Right forelimb (tissue), 1 donor: ENCODE measurements at places on chromosomes 5 and 9.

GRCh38 chr9:33471361-33471760 lies 2.4 kb downstream of the NOL6 start:
- no peak for DNase-seq

- DNase-seq: no peak
Measured at GRCh38 chr9:32010322-32010721, 374.1 kb upstream of the ACO1 start.

DNA sequence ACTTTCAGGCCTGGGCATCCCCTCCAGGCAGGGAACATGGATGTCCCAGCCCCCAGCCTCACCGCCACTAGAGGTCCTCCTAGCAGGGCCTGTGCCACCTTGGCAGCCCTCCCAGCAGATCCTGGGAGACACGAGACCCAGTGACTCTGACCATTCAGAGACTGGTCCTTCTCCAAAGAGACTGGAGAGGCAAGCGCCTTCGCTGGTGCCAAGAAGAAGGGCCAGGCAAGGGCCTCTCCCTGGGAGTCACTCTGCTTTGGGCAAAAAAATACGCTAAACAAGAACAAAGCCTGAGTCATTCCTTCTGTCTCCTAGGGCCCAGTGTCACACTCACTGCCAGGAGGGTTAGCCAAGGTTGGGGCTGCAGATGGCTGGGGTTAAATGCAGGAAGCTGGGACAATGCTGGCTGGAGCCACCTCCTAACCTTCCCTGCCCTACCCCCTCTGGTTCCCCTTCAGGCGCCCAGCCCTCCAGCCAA lies 35.3 kb upstream of the SMIM23 start:
- no peak for DNase-seq

DNA sequence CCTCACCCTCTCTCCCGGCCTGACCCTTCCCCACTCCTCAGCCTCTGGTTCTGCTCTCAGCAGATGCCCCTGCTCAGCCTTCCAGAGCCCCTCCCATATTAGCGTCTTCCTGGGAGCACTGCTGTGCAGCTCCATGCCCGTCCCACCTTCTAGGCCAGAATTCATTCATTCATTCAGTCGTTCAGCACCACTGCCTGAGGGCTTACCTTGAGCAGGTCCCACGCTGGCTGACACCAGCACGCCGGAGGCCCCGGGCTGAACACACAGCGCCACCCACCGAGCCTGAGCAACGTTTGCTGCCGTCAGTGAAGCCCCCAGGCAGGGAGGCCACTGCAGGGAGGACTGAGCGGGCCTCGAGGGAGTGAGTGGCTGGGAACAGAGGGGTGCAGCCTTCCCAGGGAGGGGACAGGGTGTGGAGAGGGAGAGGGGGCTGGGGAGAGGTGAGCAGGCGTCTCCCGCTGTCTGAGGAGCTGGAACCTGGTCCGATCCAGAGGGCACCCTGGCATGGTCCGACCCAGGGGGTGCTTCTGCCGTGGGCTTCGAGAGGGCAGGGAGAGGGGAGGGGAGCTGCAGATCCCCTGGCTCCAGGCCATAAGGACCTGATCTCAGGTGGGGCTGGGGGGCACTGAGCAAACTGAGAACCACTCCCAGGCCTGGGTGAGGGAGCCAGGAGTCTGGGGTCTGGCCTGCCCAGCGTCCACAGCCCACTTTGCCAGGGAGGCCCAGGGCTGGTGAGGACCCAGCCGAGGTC lies 98.8 kb upstream of the RAPGEF1 start:
- DNase-seq: no peak

- no peak for DNase-seq
Measured at GRCh38 chr5:23396346-23396745, 111.1 kb upstream of the PRDM9 start.

GRCh38 chr5:142107036-142107735 lies 1.4 kb upstream of the NDFIP1 start:
- no peak for DNase-seq

DNA sequence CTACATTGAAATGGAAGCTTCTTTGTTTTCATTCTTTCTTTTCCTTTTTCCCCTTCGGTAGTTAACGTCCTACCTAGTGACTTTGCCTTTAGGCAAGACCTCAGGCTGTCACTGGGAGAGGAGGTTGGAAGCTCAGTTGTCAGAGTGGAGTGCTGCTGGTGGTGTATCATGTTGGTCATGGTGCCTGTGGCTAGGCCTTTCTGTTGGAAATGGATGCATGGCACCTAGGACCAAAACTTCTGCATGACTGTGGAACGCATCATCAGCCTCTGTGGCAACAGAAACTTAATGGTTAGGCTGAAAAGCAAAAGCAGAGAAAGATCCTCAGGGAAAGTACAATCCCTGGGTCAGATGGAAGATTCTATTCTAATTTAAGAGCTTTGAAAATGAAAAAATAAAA lies 57.9 kb downstream of the OSTF1 start:
- DNase-seq: no peak

GRCh38 chr5:1131191-1131621 lies 19.3 kb upstream of the SLC12A7 start:
- no peak for DNase-seq

- no peak for DNase-seq
Measured at GRCh38 chr5:129125819-129126218, 31.3 kb downstream of the ISOC1 start.

DNA sequence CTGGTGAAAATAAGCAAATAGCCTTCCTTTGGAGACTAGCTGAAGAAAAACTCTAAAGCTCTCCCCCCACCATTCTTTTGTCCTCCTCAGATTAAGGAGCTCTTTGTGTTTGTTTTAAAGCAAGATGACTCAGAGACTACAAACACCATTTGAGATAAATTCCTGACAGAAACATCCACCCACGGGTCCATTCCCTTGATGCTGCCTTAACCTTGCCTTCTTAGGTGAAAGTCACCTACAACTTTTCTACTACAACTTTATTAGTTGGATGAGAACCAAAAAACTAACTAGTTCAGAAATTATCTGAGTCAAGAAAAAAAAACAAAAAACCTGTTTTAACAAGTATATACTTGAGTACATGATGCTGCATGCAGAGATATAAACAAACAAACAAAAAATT lies 831.1 kb downstream of the NR2F1-AS1 start:
- DNase-seq: no peak

DNA sequence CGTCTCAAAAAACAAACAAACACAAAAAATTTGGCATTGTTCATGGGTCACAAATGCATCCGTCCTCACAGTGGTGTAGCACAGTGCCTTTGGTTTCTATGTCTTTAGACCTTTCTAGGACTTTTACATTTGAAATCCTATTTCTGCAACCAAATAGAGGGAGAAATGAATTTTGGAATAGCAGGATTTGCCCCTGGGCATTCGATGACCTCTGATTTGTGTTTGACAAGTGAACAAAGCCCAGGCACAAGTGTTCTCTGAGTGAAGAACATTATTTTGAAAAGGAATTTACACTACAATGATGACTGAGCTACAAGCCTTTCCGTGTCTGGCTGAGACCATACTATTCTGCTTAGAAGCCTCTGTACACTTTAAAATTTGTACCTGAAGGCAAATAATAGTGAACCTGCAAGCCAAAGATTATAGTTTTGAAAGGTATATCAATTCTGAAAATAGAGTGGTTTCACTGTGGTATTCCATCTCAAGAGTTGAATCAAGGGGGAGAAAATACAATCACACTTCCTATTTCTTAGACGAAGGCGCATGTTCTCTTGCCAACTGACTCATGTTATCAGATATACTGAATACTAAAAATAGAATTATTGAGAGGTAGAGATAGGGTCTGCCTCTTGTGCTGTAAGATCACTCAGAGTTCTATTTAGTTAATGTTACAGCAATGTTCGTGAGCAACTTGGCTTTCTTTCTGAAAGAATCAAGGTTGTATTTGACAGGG lies 297.6 kb downstream of the KDM4C start:
- no peak for DNase-seq

- DNase-seq: no peak
Measured at GRCh38 chr5:103840600-103840999, 278.0 kb upstream of the NUDT12 start.

DNA sequence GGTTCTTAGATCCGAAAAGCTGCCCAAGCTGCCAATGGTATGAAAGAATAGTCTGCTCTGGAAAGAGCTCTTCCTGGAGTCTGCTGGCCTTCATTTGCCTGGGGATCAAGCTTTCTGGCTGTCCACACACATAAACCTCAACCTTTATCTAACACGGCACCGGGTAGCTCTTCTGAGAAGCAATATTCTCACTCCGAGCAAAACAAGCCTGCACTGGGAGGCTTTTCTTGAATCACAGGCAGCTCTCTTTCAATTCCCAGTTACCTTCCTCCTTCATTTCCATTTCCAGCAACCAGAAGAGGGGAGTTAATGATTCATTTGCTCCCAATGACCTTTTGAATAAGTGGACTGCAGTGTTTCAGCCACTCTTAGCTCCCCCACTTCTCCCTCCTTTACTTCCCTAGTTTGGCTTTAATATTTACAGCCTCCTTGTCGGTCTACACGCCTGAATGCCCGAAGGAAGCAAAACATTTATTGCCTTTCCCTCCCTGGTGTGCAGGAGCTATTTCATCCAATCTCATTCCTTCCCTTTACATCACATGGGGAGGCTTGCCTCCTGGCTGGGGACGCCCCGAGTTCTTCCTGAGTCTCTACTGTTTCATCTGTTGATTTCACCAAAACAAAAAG lies 187.1 kb downstream of the ARHGEF28 start:
- no peak for DNase-seq

- no peak for DNase-seq
Measured at GRCh38 chr5:145922059-145922458, 14.3 kb upstream of the SH3RF2 start.

- no peak for DNase-seq
Measured at GRCh38 chr5:18395126-18396110, 761.2 kb downstream of the TAF11L14 start.

GRCh38 chr9:26770821-26771220 lies 121.8 kb downstream of the CAAP1 start:
- DNase-seq: no peak

DNA sequence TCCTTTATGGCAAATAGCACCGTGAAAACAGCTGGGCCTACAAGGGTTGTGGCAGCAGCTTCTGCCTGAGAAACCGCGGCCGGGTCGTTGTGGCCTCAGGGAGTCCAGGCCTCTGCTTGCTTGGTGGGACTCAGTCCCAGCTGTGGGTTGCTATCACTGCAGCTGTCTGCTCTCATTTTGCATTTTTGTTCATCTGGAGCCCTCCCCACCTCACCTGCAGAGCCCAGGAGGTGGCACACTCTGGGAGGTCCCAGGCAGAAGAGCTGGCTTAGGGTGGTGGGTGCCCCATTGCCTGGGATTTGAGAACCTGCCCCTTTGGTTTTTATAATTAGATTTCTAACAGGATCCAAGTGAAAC lies 138.4 kb downstream of the GADD45G start:
- no peak for DNase-seq

GRCh38 chr5:112084149-112084548 lies 327.2 kb upstream of the NREP start:
- DNase-seq: no peak

DNA sequence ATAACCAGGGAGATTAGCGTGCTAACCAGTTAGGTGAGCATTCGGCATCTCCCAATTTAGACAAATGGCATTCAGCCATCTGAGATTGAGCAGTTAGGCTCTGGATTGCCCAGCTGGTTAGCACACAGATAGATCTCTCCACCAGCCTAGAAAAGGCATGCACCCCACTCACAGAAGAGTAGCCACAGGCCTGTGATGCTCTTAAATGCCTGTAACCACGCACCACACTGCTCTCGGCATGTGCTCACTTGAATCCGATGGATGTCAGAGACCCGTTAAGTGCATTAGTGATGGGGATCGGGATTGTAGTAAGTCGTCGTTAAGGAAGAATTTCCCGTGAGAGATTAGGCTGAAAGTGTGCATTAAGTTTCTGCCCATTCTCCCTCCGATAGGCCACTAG lies 23.0 kb downstream of the MARCHF6 start:
- DNase-seq: no peak

DNA sequence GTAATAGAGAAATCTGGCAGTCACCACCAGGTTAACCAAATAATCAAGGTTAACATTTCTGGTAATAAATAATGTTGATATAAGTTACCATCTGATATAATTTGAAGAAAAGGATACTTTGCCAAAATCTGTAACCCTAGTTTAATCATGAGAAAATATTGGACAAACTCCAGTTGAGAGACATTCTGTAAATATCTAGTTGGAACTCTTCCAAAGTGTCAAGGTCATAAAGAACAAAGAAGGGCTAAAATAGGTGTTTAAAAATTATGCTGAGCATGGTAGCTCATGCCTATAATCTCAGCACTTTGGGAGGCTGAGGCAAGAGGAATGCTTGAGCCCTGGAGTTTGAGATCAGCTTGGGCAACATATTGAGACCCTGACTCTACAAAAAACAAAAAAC lies 253.3 kb downstream of the MRPS30 start:
- no peak for DNase-seq

DNA sequence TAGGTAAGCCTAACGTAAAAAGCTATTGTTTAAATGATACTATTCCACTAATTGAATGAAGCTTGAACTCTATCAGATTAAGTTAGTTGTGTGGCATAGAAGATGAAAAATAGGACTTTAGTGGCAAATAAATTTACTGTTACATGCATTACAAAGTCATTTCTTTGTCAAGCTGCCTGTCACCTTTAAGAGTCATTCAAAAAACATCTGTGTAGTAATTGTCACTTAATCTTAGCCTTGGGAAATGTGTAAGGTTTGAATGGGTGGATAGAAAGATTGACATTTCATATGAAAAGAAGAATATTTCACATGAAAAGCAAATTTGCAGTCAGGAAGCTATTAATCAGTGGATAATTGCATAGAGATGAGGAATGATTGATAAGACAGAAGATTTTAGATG lies 473.5 kb downstream of the DNAH5 start:
- no peak for DNase-seq

- DNase-seq: no peak
Measured at GRCh38 chr5:37739817-37740261, 100.0 kb downstream of the GDNF start.

- no peak for DNase-seq
Measured at GRCh38 chr9:123168586-123168985, 99.8 kb downstream of the STRBP start.

- no peak for DNase-seq
Measured at GRCh38 chr5:56048124-56048523, 53.4 kb upstream of the IL6ST start.

- no peak for DNase-seq
Measured at GRCh38 chr9:89940625-89941024, 335.8 kb downstream of the GADD45G start.

- DNase-seq: no peak
Measured at GRCh38 chr9:94135222-94135621, 51.0 kb downstream of the PTPDC1 start.

DNA sequence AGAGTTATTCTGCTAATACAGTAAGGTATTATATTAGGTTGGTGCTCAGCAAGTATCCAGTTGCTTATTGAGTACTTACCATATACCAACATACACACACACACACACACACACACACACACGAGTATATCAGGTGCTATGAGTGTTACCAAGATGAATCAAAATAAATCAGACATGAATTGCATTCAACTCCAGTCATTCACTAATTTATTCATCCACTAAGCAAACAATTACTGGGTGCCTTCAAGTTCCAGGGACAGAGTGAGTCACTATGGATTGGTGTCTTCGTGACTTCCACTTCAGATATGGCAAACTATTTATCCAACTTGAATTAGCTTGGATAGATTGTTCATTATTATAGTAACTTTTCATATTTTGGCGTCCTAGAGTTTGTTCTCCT lies 140.7 kb upstream of the SLC44A1 start:
- no peak for DNase-seq

GRCh38 chr5:72434781-72435437 lies 72.3 kb downstream of the ZNF366 start:
- no peak for DNase-seq

- no peak for DNase-seq
Measured at GRCh38 chr9:6842584-6842947, 84.8 kb downstream of the KDM4C start.

GRCh38 chr9:107467416-107467815 lies 22.2 kb downstream of the KLF4 start:
- DNase-seq: no peak

- DNase-seq: no peak
Measured at GRCh38 chr9:98356953-98357690, 101.7 kb upstream of the TBC1D2 start.
